ENCODE measurements at places on chromosomes 5 and 9.

GRCh38 chr9:87323928-87324327 is 173.7 kb upstream of the DAPK1 start:
- no peak for DNase-seq

- no peak for DNase-seq
These were observed 120.6 kb downstream of the PTTG1 start for GRCh38 chr5:160542281-160542680.

GRCh38 chr5:17227868-17228267 is 10.4 kb downstream of the BASP1 start:
- no peak for DNase-seq

GRCh38 chr9:72165821-72166547 is 16.7 kb downstream of the GDA start:
- DNase-seq = no peak

DNA sequence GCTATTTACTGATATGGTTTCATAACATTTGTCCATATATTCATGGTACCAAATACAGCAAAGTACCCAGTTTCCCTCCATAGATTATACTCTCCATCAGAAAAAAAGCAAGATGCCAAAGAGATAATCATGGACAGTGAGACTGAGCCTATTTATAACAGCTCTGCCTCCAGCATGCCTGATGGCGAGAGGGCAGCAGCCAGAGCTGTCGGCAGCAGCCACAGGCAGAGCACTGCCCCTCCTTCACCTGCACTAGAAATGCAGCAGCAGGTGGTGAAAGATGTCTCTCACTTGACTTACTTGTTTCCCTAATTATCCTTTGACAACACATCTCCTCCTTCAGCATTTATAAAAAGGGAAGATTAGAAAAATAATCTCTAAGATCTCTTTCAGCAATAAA is 32.4 kb downstream of the CTNNAL1 start:
- no peak for DNase-seq
